ENCODE measurements at places on chromosomes 4 and X.

DNA sequence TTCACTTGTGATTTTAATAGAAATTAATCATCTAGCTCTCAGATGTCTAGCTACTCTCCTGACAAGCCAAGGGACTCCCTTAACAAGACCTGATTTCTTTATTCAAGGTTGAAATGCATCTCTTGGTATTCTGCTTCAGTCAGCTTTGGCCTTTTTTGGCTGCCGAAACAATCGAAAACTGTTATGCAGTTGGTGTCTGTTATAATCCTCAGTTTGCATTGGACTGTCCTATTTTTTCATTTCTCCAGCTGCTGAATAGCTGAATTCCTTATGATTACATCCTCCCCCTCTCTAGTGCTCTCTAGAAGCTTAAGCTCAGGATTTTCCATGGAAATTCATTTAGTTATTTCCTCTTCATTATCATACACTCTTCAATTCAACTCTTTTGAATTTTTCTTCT is 177.2 kb downstream of the TRIML1 start:
- DNase-seq, result no peak

- no peak for DNase-seq
Observed at GRCh38 chr4:112055100-112055499, 90.2 kb upstream of the FAM241A start.

- no peak for DNase-seq
Observed at GRCh38 chr4:82623121-82623683, 61.4 kb upstream of the TMEM150C start.

- no peak for DNase-seq
Observed at GRCh38 chrX:68823413-68824151, 5.2 kb upstream of the EFNB1 start.

DNA sequence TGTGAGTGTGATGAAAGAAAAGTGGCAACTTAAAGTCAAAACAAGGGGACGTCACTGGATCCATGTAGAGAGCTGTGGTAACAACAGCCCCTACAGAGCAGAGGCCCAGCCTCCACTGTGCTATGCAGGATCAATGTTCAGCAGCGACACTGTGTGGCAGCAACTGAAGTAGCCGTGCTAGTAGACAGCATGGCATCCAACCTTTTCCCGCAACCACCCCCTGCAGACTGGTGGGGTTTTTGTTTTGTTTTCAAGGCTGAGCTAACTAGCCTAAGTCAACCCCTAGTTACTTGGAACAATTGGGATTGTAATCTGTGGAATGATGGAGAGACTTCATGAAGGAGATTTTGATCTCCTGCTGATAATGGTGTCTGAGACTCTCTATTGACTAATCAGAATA is 44.4 kb upstream of the PPARGC1A start:
- DNase-seq, result no peak

DNA sequence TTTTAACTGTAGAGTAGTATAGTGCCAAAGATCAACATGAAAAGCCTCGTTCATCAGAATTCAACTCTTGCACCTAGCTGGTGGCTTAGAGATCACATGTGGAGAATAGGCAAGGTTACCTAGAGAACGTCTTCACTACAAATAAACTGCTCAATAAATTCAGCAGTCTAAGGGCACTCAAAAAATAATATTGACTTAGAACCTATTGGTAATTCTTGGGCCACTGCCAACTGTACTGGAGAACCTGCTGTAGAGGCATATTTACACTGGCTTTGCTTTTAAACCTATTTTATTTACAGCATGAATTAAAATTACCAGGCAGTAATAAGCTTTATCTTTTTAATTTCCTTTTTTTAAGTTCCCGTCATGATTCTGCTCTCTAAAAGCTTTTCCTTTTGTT is 343.7 kb downstream of the PDHA2 start:
- DNase-seq, result no peak

DNA sequence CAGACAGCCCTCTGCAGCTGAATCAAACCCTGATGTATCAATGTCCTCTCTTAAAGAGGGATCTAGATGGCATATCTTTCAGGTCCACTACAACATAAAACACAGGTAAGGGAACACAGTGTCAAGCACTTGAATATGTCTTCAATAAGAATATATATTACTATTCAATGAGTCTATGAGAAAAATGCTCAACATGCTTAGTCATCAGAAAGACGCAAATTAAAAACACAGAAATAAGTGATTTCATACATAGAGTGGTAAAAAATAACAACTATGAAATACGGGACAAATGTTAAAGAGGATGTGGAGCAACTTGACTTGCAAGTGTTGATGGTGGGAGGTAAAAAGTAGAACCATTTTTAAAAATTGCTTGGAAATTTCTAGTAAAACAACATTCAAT is 544.6 kb upstream of the HS3ST1 start:
- DNase-seq, result no peak

GRCh38 chrX:39453889-39454621 is 643.7 kb downstream of the BCOR start:
- no peak for DNase-seq

DNA sequence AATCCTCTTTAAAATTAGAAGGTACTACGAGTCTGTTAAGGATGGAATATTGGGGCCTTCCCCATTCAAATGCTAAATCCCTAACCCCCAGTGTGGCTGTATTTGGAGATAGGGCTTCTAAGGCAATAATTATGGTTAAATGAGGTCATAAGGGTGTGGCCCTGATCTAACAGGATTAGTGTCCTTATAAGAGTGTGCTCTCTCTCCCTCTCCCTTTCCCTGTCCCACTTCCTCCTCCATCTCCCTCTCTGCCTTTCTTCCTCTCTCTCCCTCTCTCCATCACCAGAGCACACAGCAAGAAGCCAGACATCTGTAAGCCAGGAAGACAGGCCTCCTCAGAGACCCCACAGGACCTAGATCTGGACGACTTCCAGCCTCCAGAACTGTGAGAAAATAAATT is 116.9 kb downstream of the COL25A1 start:
- no peak for DNase-seq

DNA sequence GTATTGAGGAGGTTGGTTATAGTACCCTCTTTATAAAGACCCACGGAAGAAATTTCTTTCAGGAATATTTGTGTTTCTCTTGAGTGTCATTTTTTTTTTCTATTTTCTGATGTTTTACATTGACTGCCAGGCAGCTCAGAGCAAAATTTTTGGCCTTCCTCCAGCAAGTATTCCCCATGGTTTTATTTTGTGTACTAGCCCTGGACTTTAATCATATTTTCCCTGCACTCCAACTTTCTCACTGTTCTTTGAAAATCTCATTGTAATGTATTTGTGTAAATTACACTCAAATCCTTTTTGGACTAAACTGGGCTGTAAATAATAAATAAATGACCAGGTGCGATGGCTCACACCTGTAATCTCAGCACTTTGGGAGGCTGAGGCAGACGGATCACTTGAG is 45.6 kb upstream of the USP46 start:
- DNase-seq, result no peak

DNA sequence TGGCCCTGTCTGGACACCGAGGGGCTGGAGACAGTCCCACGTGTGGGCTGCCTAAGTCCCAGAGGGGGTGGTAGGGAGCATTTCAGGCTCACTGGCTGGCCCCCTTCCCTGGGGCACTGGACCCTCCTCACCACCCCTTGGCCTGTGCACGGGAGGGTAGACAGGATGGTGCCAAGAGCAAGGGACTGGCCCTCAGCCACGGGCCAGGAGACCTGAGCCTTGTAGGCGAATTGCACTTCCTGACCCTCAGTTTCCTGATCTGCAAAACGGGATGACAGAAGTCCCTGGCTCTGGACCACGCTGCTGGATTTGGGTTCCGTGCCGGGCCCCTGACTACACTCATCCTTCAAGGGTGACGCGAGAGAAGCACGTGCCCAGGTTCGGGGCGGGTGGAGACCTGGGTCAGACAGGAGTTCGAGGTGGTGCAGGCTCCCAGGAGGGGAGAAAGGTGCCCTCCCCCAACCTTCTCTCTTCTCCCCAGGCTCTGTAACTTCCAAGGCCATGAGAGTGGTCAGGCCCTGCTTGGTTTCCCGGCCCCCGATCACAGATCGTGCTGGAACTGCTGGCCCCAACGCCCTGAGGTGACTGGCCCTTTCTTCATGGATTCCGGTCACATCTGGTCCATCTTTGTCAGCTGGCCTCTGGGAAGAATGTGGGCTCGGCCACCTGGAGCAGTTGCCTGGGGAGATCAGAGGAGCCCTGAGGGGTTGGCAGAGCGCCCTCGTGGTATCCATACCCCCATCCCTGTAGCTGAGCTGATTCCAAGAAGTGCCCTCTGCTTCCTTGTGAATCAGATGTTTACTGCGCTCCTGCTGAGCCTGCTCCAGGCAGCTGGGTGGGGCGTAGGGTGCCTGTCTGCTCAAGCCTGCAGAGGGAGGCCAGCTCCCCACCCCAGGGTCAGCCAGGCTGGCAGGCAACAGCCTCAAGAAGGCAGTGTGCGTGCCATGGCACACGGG is 3.3 kb downstream of the SH3BP2 start:
- DNase-seq, result no peak

- no peak for DNase-seq
Observed at GRCh38 chrX:114717921-114718320, 134.0 kb downstream of the HTR2C start.

GRCh38 chr4:127249767-127250108 is 383.0 kb upstream of the INTU start:
- DNase-seq, result no peak

DNA sequence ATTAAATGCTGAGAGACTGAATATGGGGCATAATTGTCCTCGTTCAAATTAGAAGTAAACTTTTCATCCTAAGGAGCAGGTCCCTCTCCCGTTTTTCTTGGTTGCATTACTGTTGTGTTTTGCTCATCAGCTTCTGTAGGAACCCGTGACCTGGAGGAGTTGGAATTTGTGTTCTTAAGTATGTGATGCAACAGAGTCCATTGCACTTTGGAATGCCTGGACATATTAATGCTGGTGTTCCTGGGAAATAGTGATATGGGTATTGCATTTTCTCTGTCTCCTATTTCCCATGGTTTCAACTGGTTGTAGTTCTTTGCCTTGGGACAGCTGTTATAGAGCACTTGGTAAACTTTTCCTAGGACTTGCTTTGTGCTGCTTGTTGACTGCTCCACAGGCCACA is 417.8 kb upstream of the LCORL start:
- no peak for DNase-seq

DNA sequence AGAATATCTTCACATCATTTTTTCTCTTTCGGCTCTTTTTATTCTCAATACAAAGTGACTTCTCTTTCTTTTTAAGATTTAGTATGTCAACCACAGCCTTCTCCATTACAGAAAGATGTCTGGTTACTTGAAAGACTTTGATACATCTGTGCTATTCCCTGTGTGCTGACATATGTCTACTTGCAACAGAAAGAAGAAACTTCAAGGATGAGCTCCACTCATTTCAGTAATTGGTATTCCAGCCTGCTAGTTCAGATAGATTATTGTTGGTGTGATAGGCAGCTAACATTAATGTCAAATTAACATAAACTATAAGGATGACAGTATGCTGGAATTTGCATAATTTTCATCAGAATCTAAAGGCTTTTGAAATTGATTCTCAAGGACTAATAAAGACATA is 948.7 kb downstream of the PCDH18 start:
- no peak for DNase-seq

GRCh38 chrX:34350561-34351335 is 218.6 kb upstream of the FAM47A start:
- DNase-seq, result no peak

DNA sequence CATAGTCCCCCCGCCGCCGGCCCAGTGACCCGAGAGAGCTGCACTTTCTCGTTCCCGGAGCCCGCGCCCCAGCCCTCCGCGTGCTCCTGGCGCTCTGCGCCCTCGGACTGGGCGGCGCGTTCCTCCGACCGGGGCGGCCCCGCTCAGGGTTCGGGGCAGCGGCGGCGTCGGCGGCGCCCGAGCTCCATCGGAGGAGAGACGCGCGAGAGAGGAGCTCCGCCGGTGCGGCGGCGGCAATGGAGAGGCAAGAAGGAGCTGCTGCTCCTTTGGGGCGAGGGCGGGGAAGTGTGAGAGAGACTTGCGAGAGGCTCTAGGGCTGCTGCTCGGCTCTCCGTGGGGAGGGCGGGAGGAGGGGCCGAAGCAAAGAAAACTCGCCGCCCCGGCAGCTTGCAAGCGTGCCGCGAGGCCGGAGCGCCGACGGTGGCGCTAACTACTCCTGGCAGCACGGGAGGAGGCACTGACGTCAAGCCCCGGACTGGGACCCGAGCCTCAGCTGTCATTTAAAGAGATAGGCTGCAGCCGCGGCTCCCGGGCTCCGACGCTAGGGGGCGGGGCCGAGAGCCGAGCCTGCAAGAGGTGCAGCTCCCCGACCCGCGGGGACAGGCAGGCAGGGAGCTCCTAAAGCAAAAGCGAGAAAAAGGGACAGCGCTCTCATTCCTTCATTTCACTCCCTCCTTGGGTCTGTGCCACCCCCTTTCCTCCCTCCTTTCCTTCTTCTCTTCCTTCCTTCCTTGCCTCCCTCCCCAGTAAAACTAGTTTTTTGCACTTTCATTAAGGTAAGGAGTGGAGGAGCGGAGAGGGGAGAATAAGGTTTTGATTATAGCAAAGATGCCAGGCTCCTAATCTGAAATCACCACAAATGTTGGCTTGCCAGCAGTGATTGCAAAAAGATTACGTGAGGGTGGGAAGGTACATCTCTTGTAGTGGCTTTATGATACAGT is at the start of gene KCTD8:
Gene KCTD8, minus strand, starts transcription at position 289 of the 941 bp plus-strand sequence.
- DNase-seq, result peak; percentile 61

GRCh38 chr4:38769857-38770256 is 12.9 kb downstream of the TLR10 start:
- no peak for DNase-seq

- no peak for DNase-seq
Observed at GRCh38 chrX:149908727-149909126, 20.6 kb upstream of the HSFX4 start.

DNA sequence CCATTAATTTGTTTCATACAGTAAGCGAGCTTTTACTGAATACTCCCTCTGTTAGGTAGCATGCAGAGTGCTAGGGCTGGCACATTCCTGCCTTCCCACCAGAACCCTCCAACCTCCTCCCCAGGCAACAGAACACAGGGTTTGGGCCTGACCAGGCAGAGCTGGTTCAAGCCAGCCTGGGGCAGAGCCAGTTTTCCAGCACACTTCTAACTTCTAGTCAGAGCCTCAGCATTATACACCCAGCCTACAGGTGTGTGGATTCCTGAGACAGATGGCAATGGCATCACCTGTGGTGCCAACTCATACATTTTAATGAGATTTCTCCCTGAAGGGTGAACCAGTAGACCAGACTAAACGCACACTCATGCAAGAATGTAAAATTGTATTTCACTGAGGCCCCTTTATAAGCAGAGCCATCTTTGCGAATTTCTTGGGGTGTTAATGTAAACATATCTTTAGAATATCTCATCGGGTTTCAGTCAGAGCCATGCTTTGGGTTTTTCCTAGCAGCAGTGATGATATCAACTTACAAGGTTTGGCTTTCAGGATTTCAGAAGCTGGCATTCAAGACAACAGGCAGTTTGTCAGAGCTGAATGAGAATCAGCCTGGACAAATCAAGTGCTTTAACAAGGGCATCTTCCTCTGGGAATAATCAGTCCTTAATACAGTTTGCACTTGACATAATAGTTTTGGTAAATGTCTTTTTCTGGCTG is 92.0 kb downstream of the GATB start:
- no peak for DNase-seq

GRCh38 chrX:9286234-9286633 is 178.6 kb upstream of the TBL1X start:
- no peak for DNase-seq

DNA sequence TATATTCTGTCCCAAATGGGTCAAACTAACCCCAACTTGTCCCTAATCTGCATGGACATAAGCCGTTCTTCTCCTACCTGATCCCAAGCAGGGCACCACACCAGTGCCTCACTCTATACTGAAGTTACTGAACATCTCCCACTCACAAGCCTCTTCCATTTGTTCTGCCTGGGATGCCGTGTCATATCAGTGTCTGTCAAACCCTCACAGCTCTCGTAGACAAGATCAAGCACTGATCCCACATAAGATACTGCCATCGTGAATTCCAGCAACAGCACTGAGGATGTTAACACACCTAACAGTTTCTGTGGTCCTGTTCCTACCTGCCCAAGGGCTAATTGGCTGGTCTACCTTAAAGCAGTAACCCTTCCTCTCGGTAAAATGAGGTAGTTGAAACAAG is 162.1 kb downstream of the APBB2 start:
- no peak for DNase-seq
